ENCODE measurements at places on chromosomes 6 and 20.
A peak's percentile ranks its signal among the peaks of the same experiment; 100 is the strongest.

DNA sequence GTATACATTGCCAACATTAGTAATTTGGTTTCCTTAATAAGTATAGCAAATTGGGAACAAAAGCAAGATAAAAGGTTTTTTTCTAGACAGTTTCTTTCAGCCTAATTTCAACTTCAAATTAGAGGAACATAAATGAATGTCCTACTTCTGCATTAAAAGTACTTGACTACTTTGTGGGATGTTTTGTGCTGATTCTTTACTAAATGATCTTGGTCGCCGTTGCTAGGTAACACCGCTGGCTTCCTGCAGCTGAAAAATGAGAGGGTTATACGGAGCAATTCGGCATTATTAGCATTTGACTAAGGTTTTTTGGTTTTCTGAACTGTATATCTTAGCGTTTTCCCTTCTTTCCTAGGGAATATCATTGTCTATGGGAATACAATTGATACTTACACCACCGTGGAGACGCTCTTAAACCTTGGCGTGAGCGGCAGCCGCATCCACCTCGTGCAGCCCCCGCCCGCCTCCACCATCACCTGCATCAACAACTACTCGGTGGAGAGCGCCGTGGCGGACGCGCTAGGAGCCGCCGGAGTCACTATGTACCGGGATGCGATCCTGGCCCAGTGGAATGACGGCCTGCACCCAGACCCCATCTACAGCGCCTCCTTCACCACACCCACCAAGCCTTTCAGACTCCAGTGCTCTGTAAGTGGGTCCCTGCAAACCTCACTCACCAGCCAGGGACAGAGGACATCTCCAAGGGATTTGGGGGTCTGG, 90.9 kb upstream of the INSM1 start:
- DNase-seq = no peak

DNA sequence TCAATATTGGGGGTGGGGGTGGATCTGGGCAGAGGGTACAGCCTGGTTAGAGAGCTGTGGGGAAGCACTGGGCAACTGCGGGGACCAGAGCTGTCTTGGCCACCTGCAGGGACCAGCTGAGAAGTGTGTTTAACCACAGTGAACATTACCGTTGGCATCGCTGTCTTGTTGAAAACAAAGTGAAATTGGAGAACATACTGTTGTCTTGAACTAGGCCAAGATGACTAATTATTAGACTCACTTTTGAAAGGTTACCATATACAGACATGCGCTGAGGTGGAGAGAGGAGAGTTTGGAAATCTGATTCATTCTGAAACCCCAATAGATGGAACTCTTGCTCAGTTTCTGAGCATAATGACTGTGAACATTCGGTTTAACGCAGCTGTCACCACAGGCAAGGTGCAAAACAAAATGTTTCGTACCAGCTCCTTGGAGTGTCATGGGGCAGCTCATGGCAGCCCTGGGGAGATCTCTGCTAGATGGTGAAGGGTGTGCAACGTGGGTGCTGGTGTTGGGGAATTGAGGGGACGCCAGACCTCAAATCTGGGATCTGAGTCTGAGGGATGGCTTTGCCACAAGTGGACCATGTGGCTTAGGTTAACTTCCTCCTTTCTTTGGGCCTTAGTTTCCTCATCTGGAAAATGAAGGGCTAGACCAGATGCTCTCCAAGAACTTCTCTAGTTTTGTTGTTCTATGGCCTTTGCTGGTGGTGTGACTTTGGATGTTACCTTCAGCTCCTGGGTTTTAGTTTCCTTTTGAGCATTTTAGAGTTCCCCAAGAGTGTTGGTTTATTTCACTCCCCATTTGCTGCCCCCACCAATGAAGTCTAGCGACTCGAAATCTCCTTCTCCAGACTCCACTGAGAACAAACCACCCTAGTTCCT, 24.6 kb upstream of the GTSF1L start:
- peak; percentile 65 for DNase-seq

- no peak for DNase-seq
These were observed 75.9 kb upstream of the PMEPA1 start for GRCh38 chr20:57785720-57786119.

DNA sequence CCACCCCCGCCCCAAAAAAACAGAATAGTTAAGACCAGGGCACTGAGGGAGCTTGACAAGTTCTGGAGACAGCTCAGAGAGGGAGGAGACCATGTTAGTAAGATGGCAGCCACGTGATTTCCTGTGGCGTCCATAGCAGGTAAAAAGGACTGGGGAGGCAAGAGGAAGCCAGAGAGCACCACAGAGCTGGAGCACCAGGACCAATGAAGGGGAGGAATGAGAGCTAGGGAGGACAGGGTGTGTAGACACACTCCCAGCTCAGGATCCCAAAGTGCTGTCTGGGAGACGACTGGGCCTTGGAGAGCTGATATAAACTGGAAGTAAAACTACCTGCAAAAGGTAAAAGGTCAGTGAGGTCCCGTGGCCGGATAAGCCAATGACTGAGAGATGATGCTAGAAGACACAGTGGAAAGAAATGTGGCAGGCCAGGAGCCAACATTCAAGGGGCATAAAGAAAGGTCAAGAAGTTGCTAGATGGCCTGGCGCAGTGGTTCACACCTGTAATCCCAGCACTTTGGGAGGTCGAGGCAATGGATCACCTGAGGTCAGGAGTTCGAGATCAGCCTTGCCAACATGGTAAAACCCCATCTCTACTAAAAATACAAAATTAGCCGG, 39.0 kb downstream of the SLC23A2 start:
- no peak for DNase-seq

GRCh38 chr20:49400904-49401303, 81.6 kb downstream of the KCNB1 start:
- DNase-seq = peak; percentile 64

All from fibroblast of the aortic adventitia (primary cell).